ENCODE measurements at places on chromosomes 3 and 15.

DNA sequence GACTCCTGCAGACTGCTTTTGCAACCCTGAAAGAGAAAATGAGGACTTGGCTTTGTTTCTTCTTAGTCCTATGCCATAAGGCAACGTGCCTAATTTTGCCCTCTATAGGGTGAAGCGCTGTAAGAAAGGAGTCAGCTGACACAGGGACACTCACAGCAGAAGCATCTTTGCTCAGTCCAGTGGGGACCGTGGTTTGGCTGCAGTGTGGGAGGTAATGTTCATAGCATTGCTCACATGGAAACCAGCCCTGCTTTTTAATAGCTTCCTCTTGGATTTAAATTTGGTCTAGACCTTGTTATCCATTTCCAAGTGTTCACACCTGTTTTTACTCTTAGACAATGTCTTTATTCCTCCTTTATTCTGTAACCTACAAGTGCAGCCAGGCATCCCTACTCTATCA is 1032.1 kb downstream of the NTRK3 start:
- DNase-seq = no peak

DNA sequence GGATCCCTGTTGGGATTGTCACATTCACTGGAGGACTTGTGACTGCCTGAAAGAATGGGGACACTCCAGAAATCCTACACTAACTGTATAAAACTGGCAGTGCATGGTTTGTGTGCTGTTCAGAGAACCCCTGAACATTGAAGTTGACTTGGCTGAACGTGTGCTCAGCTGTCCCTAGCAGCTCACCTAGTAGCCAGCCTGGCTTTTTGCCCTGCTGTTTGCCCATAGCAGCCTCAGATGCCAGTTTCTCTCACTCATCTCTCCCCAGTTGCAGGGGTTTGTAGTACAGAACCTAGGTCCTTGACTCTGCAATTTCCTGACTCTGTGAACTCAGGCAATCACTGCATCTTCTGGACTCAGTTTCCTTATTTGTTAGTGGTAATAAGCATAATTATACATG is 63.0 kb downstream of the KCNAB1 start:
- DNase-seq = no peak

DNA sequence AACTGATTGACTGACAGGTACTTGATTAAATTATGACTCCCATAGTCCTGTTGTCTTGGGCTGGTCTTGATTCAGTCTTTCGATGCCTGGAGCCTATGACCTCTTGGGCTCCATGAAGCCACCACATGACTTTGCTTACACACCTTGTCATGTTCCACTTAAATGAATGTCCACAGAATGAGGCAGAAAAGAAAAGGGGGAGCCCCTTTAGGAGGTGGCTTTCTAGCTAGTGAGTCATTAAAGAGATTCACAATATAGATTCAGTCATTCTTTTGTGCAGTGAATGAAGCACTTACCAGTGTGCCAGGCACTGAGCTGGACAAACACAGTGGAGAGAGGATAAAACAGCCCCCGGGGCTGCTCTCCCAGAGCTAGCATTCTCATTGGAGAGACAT is 17.1 kb downstream of the VIPR1 start:
- no peak for DNase-seq

- no peak for DNase-seq
These were observed 13.6 kb downstream of the C3orf20 start for GRCh38 chr3:14688525-14688924.

All from urothelium cell line (cell line).